ENCODE measurements at places on chromosomes 7 and 10.

DNA sequence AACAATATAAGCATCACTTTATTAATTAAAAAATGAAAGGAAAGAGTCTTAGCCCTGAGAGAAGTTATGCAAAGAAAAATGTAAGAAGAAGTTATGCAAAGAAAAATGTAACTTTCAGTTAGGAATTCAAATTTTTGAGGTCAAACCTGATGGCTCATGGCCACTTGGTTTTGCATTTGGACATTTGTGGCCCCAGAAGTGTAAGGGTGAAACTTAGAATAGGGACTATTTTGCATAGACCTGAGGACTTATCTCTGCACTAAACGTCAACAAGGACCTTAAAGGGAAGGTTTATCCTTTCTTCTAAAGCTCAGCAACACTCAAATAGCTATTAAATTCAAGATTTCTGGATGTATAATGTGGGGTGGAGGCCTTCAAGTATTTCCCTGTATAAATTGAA, 724.5 kb upstream of the POT1 start:
- DNase-seq, result no peak

DNA sequence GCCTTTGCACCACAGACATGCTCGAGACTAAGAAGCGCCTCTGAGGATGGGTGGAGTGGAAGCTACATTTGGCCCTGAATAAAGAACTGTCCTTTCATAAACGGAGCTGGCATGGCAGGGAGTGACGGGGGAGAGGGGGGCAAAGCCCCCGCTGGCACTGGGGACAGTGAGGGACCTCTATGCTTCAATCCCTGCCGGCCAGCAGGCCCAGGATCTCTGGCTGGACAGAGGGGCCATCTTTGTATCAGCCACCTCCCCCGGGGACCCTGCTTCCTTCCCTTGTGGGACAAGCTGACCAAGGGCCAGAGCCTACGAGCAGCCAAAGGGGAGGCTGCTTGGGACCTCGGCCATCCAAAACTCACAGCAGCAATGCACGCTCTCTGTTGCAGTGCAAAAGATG, 28.2 kb upstream of the ECHDC3 start:
- DNase-seq, result no peak

DNA sequence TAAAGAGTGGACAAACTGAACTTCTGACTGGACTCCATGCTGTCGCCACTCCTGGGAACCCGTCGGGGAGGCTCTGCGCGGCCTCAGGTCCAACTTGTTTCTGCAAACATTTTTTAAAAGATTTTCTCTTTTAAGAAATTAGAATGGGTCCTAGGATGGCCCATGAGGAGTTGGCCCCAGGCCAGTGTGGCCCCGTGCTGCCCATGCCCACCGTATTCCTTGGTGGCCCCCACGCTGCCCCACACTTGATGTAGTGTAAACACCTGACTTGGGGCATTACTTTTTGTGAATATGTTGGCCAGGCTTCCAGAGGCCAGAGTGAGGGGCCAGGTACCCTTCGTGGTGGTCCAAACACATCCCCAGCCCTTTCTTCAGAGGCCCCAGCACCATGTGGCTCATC, 19.3 kb downstream of the ZNF316 start:
- DNase-seq, result no peak

DNA sequence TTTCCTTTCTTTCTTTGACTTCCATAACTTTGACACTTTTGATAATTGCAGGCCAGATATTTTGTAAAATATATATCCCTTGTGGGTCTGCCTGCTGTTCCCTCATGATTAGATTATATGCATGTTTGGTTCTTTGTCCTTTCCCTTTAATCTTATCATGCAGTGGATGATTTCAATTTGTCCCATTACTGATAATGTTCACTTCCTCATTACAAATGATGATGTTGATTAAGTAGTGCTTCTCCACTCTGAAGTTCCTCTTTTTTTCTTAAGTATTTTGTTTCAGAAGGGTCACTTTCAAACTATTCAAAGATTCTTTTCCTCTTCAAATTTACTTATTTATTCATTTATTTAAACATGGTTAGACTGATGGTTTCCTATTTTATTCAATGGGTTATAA, 898.1 kb downstream of the XPNPEP1 start:
- DNase-seq, result no peak

DNA sequence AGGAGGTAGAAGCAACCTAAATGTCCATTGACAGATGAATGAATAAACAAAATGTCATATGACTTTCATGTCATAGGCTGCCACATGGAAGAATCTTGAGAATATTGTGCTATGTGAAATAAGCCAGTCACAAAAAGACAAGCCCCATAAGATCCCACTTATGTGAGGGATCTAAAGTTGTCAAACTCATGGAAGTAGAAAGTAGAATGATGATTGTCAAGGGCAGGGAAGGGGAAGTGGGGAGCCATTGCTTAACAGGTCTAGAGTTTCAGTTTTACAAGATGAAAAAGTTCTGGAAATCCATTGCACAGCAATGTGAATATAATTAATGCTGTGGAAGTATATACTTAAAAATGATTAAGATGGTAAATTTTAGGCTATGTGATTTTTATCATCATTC, 229.3 kb upstream of the KMT2E start:
- DNase-seq, result no peak

DNA sequence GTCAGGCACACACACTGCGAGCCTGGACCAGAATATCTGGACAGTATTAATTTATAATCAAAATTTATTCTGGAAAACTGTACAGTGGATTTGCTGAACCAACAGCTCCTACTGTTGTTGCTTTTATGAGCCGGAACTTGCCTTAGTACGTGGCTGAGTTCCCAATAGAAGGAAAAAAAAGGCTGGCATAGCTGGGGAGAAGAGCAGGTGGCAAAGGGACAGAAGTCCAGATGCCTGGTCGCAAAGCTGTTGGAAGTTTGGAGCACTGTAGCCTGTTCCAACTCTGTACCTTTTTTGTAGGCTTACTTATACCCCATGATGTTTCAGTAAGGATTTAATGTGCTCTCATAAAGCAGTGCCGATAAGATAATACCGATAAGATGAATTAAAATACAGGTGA, 333.8 kb downstream of the ABCA13 start:
- DNase-seq, result no peak

DNA sequence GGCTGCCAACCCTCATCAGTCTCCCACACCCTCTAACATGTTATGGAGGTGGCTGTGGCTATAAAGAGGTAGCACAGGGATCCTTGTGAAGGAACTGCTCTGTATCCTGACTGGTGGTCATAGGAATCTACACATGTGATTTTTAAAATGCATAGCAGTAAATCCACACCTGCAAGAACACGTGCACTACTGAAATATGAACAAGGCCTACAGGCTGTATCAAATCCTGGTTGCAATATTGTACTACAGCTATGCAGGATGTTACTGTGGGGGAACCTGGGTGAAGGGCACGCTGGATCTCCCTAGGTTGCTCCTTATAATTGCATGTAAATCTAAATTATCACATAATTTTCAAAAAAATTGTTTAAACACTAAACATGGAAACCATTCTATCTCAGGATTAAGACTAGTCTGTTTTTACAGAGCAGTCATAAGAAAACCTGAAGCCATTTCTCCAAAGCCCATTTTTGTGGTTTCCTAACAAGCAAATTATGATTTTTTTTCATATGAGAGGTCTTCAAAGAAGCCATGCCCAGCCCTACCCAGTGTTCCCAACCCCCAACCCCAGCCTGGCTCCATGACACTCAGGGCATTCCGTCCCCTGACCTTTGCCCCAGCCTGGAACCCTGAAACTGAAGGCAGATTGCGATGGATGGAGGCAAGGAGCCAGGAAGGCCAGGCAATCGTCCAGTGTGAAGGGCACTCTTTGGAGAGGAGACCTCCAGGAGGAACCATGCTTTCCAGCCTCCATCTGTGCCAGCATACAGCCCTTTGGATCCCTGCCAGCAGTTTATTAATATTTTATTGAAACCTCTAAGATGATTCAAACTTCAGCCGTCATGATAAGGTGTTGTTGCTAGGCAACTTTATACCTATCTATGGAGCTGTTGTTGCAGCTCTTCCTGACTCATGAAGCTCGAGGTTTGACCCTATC, 161.0 kb downstream of the GRID1 start:
- no peak for DNase-seq

DNA sequence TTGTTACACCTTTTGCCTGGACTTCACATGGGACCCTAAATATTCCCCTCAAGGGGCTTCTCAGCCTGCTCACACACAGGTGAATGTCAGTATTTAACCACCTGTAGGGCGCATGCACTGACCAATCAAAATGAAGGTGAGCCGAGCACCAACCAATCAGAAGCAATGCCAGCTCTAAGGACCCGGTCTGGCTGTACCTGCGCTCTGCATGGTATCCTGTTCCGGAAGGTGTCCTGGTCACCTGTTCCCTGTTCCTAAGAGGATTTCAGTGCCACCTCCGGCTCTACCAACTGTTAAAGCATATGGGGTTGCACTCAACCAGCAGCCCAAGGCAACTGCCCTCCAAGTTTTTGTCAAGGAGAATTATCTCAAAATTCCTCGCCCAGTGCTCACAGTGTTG, 18.4 kb upstream of the CALN1 start:
- no peak for DNase-seq

- no peak for DNase-seq
These were observed 2.2 kb upstream of the KCTD7 start for GRCh38 chr7:66626331-66626934.

GRCh38 chr7:1457949-1458682, 1.2 kb downstream of the MICALL2 start:
- no peak for DNase-seq

GRCh38 chr7:138980563-138981291, 462 bp downstream of the KIAA1549 start:
- DNase-seq, result no peak

GRCh38 chr7:1669954-1670893, at the start of gene ELFN1:
TSS of gene ELFN1 (plus strand) at chr7:1670277. CDS start at chr7:1744597, 74,320 bp downstream.
- no peak for DNase-seq

- no peak for DNase-seq
These were observed 577.9 kb downstream of the IPMK start for GRCh38 chr10:57689596-57690297.

DNA sequence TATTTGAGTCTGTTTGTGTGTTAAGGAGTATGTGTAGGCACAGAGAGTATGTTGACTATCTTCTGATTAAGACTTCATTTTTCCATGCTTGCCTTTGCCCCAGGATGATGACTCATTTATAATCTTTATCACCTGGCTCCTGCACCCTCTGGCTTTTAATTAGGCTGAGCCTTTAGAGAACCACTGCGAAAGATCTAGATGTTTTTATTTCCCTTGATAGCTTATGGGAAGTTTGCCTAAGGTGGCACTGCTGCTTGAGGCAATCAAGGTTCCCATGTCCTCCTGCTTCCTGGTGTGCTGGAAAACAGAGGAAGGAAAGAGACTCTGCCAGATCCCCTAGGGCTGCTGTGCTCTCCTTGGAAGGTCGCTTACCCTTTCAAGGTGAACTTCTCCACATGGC, 114.6 kb downstream of the ARL4A start:
- no peak for DNase-seq

GRCh38 chr10:26914898-26915297, 54.1 kb upstream of the ABI1 start:
- DNase-seq, result no peak

DNA sequence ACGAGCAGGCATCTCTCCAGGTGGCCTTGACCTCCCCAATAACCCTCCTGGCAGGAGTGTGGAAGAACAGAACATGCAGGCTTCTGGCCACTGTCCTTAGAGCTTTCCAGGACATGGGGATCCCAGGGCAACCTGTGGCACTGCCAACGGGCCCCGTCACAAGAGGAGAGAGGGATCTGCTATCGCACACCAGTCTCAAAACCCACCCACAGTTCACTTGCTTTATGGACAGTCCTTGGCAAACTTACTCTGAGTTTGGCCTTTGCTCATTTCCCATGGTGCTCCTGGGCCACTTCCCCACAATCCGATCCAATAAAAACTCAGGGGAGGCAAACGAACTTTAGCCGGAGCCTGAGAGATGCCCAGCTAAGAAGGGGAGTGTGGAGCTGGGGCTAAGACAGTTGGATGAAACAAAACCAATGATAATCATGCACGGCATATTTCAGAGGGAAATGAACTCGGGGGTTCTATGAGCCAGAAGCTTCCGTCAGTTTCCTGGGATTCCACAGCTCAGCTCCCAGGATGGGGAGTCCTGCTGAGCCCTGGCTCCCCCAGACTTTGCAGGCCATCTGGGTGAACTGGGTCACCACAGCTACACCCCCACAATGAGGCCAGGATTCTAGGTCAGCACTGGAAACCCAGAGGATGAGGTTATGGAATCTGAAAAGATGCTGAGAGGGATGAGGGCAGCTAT, 158.4 kb downstream of the NEURL1 start:
- DNase-seq, result no peak

DNA sequence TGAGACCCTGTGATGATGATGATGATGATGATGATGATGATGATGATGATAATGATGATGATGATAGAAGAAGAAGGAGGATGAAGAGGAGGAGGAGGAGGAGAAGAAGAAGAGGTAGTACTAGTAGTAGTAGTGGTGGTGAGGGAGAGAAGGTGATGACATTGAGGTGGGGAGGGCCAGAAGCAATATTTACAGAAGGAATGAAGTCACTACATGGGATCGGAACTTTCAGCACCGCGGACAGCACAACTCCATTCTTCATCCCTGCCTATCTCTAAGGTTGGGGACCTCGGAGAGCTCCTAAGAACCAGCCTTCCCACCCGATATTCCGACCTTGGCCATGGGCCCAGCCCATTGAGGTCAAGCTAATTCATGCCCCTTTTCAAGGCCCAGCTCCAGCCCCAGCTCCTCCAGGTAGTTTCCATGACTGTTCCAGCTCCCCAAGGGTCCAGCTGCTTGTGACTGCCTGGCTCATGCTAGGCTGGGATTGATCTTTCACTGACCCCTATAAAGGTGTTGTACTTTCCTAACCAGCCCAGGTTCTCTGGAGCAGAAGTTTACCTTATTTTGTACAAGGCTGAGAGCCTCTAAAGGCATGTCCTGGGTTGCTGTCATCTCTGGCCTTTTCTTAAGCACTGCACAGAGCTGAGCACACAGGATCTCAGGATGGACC, 10.3 kb downstream of the CRHR2 start:
- DNase-seq, result no peak

DNA sequence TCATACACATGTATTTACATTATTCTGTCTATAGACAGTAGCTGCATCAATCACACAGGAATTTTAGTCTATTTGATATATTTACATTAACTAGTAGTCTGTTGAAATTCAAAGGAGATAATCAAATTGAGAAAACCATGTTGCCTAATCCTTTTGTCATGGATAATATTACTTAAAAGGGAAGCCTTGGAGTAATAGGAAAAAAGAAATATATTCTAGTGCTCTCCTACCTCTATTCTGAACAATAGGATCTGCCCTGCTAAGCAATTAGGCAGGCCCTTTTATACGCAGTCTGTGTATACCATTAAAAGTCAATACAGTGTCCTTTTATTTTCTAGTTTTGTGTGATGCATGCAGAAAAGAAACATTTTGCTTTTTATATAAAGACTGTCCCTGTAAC, 24.5 kb downstream of the UMAD1 start:
- no peak for DNase-seq

GRCh38 chr7:148835854-148836253, 48.2 kb downstream of the EZH2 start:
- no peak for DNase-seq

- no peak for DNase-seq
These were observed 391.4 kb downstream of the NRG3 start for GRCh38 chr10:82266438-82266837.

GRCh38 chr10:15482156-15482555, 111.1 kb upstream of the FAM171A1 start:
- DNase-seq, result no peak

Measured in stimulated activated CD8-positive, alpha-beta memory T cell treated with anti-CD3 and anti-CD28 coated beads, Interleukin-7, amount 100 ng/mL, for 48 hours (primary cell).